Stimulated activated CD8-positive, alpha-beta memory T cell treated with anti-CD3 and anti-CD28 coated beads, Interleukin-4, amount 100 ng/mL, for 24 hours (primary cell): ENCODE measurements at places on chromosomes 7 and 10.

DNA sequence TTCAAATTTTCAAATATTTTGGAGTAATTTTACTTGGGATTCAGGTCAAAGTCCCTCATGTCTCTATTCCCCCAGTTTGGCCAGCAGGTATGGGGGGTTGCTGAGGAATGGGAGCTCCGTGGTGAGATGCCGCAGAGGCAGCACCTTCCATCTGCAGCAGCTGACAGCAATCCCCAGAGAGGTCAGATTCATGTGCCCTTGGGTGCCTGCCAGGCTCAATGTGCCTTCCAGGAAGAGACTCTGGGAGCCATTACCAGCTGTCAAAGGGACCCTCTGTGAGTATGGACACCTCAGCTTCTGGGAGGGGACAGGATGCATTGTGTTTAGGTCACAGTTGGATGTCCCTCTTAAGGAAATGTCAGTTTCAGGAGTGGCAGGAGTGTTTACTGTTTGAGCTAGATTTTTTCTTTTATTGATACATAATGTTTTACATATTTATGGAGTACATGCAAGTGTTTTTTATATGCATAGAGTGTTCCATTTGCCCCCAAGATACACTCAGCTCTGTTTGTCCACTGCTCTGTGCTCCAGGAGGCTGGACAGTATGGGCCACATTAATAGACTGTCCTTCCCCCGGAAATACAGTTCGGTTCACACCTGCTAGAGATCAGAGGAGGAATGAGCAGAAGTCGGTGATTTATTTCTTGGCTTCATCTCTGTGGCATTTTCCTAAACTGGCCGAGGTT is 75.3 kb upstream of the GRB10 start:
- no peak for DNase-seq

DNA sequence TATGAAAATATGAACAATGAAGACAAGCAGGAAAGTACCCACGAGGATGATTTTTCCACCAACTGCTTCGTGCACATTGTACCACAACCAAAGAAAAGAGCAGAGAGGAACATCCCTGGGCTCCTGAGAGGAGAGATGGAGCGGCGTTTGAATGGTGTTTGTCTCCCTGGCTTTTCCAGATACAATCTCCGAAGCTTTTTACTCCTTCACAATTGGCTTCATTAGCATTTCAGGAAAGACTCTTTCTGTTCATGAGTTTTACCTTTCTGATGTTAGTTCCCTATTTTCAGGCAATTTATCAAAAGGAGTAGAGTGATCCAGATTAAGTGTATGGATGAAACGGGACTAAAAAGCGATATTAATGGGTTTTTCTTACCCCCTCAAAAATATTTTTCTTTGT is 49.3 kb downstream of the LYZL2 start:
- DNase-seq, result no peak

DNA sequence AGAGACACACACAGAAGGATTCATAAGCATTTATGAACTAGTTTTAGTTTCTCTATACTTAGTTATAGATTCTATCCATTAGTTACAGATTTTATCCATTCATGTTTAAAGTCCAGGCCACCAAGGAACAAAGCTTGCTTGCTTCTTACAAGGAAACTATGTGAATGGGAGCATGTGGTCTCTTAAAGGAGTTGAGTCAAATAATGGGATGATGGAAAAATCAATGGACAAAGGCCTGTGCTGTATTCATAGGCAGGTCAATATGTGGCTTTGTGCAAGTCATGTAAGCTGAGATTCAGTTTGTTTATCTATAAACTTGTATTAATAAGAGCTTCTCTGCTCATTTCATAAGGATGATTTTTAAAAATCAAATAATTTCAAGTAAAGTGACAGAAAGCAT is 172.8 kb upstream of the CDK1 start:
- DNase-seq, result no peak

GRCh38 chr10:11440250-11441150 is 170.9 kb downstream of the USP6NL start:
- DNase-seq, result no peak

DNA sequence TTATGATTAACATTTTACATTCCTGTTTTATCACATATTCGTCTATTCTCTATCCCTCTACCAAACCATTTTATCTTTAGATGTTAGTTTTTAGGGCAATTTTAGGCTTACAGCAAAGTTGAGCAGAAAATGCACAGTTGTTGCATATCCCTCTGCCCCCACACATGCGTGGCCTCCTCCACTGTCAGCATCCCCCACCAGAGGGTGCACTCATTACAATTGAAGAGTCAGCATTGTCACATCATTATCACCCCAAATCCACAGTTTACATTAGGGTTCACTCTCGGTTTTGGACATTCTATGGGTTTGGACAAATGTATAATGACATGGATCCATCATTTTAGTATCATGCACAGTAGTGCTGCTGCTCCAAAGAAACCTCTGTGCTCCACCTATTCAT is 86.4 kb downstream of the WDR37 start:
- DNase-seq, result no peak

GRCh38 chr10:110336111-110336721 is 31.5 kb upstream of the SMNDC1 start:
- no peak for DNase-seq

DNA sequence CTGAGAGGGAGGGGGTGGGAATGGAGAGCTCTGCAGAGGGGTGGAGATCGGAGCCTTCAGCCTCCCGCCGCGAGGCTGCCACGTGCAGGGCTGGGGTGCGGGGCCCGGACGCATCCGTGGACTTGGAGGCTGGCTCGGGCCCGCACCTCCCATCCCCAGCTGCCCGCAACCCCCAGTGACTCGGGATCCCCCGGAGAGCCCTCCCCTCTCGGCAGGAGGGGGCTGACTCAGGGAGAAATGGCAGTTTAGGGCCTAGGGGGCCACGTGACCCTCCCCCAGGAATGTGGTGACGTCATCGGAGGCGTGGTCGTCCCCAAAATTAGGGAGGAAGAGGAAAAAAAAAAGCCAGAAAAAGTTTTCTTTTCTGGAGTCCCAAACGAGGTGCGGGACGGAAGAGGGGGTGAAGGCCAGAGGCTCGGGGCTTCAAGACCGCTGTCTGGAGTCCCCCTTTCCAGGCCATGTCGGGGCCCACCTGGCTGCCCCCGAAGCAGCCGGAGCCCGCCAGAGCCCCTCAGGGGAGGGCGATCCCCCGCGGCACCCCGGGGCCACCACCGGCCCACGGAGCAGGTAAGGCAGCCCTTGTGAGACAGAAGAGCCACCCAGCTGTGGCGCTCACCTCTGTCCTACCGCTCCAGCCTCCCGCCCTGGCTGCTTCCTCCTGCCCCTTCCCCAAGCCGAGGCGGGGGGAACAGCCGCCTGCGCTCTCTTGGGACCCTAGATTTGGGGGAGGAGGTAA is at the start of gene TRIP6:
Gene TRIP6, plus strand, starts transcription at position 348 of the 736 bp plus-strand sequence. Its CDS starts 111 bp downstream, at position 459.
- DNase-seq, result peak; percentile 59
